ENCODE measurements at places on chromosomes 1 and 21. TPM values are rescaled to one million over a fixed set of nuclear protein-coding genes. Genes with fewer than 3 reads are reported as not detected.

DNA sequence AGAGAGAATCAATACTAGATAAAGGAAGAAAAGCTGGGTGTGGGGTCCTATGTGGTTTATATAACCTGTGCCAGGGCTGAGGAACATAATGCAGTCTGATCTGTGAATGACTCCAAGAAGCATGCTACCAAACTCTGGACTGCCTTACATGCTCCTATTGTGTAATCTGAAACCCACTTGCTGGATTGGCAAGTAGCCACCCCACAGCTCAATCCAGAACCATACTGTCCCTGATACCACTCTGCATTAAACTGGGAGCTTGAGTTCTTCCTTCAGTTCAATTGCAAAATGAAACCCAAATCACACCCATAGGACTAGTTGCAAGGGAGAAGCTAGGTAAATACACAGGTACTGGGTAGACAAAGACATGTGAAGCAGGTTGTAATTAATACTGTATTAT, 115.4 kb upstream of the NEGR1 start:
- DNase-seq, result no peak

The PROK1 gene
- total RNA-seq, result not detected

GRCh38 chr1:32329931-32330466, 6.0 kb downstream of the MARCKSL1 start:
- no peak for DNase-seq

The SLC44A3 gene
- total RNA-seq, result 1.3 TPM

The CCDC181 gene
- 0.39 TPM for total RNA-seq

The OLFML2B gene
- 1.5 TPM for total RNA-seq

DNA sequence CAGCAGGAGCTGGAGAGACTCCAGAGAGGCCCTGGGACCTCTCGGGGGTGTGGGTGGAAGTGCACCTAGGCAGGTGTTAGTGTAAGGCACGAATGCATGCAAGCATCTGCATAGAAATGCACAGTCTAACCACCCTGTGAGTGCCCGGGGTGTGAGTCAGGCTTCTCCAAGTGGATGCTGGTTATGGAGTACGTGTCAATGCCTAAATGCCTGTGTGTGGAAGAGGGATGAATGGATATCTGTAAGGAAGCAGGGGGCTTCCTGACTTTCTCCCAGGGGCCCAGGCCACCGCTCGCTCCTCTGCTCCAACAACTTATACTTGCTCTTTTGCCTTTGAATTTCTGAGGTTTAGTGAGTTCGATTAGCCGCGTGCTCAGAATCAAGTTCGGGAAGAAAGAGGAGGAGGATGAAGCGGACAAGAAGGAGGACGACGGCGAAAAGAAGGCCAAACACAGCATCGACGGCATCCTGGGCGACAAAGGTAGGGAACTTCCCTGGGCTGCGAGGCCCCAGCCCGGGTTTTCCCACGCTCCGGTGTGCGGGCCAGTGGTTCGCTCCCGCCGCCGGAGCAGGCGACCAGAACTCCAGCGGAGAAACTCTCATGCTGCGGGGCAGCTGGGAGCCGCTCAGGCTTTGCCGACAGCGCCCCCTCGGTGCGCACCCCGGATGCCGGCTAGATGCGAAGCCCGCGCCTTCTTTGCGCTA, 5.4 kb downstream of the PAX7 start:
- no peak for DNase-seq

DNA sequence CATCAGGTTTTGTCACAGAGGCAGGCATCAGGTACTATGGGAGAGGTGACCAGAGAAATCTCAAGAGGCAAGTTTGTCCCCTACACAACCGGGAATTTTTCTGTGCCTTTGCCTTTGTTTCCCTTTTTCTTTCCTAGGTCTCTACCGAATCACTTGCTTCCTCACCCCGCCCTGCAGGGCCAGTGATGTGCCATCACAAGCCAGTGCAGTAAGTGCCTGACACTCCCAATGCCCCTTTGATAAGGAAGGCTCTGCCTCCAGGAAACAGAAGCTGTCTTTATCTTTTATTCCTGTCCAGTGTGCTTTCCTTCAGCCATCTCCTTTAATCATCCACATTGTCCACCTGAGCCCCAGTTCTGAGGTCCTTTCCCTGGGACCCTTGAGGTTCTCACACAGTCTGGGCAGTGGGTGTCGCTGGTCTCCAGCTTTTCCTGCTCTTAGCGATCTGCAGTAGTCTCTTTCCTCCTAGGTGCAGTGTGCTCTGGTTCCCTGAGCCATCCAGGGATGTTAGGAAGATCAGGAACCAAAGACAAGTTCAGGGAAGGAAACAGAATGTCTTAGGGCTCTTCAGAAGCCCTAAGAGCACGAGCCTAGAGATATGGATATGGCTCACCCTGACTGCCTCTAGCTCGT, 36.6 kb downstream of the GJA5 start:
- no peak for DNase-seq

DNA sequence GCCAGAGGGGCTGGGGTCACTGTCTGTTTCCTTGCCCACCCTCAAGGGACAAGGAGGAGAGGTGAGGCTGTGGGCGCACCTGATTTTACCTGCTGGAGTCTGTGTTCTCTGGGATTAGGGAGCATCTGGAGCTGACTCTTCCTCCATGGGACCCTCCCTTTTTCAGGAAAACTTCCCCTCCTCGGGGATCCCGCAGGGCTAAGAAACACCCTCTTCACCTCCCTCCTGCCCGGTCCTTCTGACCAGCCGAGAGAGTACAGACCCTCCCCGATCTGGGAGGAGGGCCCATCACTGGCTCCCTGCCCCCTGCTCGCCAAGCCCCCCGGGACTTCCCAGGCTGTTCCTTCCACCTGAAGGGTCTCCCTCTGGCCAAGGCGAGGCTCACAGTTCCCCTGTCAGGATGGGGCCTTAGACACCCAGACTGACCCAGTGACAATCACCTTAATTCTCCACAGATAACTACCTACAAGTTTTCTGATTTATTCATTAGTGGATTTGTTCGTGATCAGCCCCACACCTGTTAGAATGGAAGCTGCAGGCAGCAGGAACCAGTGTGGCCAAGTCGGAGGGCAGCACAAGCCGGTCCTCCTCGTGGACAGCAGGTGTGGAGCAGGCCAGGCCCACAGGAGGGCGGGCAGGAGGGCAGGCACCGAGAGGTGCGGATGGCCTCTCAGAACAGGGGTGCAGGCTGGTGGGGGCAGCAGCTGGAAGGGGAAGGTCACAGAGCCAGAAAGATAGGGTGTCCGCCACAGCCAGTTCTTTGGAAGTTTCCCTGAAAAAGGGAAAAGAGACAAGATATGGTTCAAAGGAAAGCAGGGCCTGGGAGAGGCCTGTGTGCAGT, 15.9 kb upstream of the SAMD11 start:
- DNase-seq, result no peak

DNA sequence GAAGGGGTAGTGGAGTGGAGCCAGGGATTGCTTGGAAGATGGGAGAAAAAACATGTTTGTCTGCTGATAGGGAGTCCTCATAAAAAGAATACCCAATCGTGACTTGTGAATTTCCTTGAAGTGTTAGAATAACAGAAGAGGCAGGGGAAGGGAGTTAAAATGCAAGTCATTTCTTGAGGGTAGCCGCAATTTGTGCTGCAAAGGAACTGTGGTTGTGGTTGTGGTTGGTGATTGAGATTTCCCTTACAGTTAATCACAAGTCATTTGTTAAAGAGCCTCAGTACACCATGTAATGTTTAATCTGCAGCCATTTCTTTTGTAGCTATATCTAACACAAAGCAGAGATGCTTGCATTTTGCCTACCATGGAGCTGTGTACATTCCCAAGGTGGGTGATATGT, 38.5 kb upstream of the EGLN1 start:
- no peak for DNase-seq

The PALMD gene
- 0.05 TPM for total RNA-seq

- no peak for DNase-seq
Measured at GRCh38 chr1:20410503-20410902, 75.5 kb downstream of the CAMK2N1 start.

The ANKRD13C gene
- 20.7 TPM for total RNA-seq

The RGS1 gene
- total RNA-seq, result not detected

GRCh38 chr1:66787641-66788040, 13.4 kb downstream of the INSL5 start:
- no peak for DNase-seq

GRCh38 chr1:216095400-216095799, 327.8 kb downstream of the USH2A start:
- no peak for DNase-seq

The TACSTD2 gene
- total RNA-seq, result 0.28 TPM

DNA sequence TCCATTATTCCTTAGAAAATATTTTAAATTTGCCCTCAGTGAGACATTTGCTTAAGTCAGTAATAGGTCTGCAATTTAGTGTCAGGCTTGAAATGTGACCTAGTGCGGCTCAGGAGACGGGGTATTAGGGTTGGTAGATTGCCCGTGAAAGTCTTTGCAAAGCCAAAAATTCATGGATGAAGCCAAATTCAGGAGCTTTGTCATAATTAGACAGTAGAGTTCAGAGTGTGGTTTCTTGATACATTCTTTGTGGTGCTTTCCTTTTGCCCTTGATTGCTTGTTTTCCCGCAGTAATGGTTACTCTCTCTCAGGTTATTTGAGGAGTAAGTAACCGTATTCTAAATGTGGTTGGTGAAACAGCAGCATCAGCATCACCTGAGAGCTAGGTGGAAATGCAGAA, 120.7 kb downstream of the RPS6KC1 start:
- no peak for DNase-seq

DNA sequence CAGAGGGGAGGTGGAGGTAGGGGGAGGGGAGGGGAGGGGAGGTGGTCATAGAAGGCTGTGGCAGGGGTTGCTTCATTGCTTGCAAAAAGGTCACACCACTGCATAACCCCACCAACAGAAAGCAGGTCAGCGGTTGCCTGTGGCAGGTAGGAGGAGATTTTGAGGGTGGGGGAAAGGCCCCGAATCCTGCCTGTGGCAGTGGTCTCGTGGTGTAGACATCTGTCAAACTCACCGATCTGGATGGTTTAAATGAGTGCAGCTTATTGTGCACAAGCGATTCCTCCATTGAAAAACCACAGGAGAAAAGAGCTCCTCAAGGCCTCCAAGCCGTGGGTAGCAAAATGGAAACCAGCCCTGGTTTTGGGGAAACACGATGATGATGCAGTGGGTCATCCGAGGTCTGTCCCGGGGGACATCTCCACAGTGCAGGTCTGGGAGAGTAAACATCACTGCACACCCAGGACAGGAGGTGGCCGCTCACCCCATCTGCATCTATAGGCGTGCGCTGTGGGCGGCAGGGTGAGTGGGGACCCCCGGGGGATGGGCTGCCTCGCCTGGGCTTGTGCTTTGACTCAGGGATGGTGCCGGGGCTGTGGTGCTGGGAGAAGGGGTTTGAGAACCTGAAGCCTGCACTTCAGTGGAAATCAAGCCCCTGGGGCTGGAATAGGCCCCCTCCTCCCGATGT, 112.3 kb downstream of the CRYAA start:
- no peak for DNase-seq

The KIF26B gene
- 0.33 TPM for total RNA-seq

- no peak for DNase-seq
Measured at GRCh38 chr1:185154912-185155513, 1.7 kb downstream of the TRMT1L start.

GRCh38 chr1:203055161-203055799, 29.0 kb downstream of the PPFIA4 start:
- DNase-seq, result no peak

DNA sequence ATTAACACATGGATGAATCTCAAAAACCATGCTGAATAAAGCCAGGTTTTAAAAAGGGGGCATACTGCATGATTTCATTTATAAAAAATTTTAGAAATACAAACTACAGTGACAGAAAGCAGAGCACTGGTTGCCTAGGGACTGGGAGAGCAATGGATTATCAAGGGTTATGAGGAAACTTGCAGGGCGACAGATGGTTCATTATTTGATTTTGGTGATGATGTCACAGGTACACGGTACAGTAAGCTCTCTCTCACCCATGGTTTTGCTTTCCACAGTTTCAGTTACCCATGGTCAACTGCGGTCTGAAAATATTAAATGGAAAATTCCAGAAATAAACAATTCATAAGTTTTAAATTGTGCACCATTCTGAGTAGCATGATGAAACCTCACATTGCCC, 14.1 kb downstream of the VAMP4 start:
- DNase-seq, result no peak

The S1PR1 gene
- 0.41 TPM for total RNA-seq

The RUNX3 gene
- total RNA-seq, result 0.10 TPM

- DNase-seq, result no peak
Measured at GRCh38 chr1:61183471-61184039, 101.2 kb downstream of the NFIA start.

GRCh38 chr1:239049571-239049970, 336.8 kb upstream of the CHRM3 start:
- no peak for DNase-seq

- DNase-seq, result no peak
Measured at GRCh38 chr1:15411593-15412137, 2.0 kb downstream of the EFHD2 start.

DNA sequence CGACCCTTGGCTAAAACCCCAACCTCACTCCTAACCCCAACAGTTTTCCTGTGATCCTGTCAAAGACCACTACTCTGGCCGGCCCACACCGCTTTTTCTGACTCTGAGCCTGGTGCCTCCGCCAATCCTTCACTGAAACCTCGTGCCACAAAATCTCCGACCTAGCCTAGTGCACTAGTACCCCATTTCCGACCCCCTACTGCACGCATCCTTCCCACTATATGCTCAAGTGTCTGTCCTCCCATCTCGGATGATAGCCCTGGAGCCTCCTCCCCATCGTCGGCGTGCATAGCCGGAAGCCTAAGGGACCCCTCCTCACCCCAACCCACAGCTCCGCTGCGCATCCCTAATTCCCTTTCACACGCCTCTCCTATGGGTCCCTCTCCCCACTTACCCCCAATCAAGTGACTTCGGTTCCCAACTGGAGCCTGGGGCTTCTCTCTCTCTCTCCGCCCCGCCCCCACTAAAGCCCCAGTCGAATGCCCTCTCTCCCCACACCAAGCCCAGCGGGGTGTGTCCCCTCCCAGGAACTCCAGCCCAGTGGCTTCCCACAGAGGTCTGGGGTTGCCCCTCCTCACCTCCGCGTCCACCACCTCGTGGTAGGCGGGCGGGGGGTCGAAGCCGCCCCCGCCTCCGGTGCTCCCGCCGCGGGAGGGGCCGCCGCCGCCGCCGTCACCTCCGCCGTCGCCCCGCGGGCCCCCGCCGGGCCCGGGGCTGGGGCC, 791 bp downstream of the USP24 start:
- no peak for DNase-seq

DNA sequence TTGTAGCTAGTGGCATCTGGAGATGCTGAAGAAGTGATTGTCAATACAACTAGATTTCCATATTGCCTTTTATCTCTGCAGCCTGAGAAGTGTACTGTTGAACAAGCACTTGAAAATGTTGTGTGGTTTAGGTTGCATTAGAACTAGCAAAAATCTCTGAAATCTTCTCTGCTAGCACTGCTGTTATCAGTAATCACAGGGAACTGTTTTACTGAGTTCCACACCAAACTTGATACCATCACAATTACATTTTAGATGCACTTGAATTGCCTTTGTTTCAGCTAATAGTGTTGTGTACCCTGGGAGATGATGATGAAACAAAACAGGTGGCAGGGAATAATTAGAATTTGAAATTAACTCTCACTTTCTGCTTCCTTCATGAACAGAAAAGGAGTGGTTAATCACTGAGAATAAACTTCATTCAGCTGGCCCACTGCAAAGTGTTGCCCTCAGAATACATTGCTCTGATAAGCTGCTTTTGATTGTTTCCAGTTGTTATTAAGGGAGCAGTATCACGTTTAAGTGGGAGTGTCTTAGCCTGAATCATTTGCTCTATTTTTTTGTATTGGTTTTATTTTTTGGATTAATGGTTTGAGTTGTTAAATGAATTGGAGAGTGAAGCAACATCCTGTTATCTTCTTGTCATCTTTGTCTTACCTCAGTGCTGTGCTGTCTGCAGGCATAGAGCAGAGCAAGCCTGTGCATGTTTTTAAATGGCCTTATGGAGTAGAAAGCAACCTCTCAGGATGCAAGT, 13.0 kb downstream of the FAM20B start:
- no peak for DNase-seq

Measured in Panc1 (cell line).